CD4-positive, alpha-beta T cell (primary cell): ENCODE measurements at places on chromosomes 4 and X. TPM values are rescaled to one million over a fixed set of nuclear protein-coding genes. Genes with fewer than 3 reads are reported as not detected.

GRCh38 chrX:8711401-8711800 lies 20.5 kb downstream of the ANOS1 start:
- no peak overlapping the region for H3K4me3 ChIP-seq
- no peaks in the 10 kb centered on the region for H3K27me3 ChIP-seq
- H3K27ac ChIP-seq: no peak overlapping the region
- H3K4me1 ChIP-seq: no peaks in the 10 kb centered on the region
- no peak for DNase-seq

The ANTXR2 gene
- 16.7 TPM for total RNA-seq

The ADH4 gene
- total RNA-seq: not detected

- H3K27me3 ChIP-seq: no peaks in the 10 kb centered on the region
- H3K36me3 ChIP-seq: no peaks in the 10 kb centered on the region
- no peak for DNase-seq
- H3K4me3 ChIP-seq: no peak overlapping the region
Measured at GRCh38 chr4:169823685-169824084, 65.9 kb upstream of the HPF1 start.

DNA sequence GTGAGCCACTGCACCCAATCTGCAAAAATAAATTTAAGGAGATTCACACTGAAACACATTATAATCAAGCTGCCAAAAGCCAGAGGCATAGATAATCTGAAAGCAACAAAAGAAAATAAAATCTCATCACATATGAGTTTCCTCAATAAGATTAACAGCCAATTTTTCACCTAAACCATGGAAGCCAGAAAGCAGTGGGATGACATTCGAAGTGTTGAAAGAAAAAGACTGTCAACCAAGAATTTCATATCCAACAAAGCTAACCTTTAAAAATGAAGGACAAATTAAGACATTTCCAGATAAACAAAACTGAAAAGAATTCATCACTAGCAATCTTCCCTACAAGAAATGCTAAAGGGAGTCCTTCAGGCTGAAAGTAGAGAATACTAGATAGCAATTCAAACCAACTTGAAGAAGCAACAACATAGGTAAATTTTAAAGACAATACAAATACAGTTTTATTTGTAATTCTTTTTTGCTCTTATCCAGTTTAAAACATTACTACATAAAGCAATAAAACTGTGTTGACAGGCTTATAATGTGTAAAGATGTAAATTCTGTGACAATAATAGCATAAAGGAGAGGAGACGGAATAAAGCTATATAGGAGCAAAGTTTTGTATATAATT lies 23.1 kb upstream of the KLHL8 start:
- no peak for DNase-seq
- no peaks in the 10 kb centered on the region for H3K27me3 ChIP-seq
- H3K36me3 ChIP-seq: no peaks in the 10 kb centered on the region
- no peak overlapping the region for H3K27ac ChIP-seq
- no peaks in the 10 kb centered on the region for H3K4me1 ChIP-seq

DNA sequence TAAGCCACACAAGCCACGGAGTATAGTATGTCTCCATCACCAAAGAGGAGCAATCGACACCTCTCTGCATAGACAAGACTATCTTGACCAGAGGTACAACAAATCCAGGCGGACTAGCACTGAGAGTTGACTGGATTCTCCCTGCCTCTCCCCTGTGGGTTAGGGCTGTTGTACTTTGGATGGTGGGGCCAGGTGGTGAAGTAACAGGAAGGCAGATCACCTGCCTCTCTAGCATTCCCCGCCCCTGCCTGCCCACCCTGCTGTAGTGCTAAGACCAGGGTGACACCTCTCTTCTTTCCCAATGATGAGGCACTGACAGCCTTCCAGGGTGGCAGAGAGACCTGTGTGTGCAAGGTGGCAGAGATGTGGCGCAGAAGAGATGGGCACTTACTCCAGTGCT lies 47.5 kb upstream of the TRIM2 start:
- H3K27ac ChIP-seq: no peak overlapping the region
- DNase-seq: no peak
- no peaks in the 10 kb centered on the region for H3K27me3 ChIP-seq
- H3K4me3 ChIP-seq: no peak overlapping the region
- H3K36me3 ChIP-seq: no peaks in the 10 kb centered on the region

The P2RY8 gene
- total RNA-seq: 139 TPM

DNA sequence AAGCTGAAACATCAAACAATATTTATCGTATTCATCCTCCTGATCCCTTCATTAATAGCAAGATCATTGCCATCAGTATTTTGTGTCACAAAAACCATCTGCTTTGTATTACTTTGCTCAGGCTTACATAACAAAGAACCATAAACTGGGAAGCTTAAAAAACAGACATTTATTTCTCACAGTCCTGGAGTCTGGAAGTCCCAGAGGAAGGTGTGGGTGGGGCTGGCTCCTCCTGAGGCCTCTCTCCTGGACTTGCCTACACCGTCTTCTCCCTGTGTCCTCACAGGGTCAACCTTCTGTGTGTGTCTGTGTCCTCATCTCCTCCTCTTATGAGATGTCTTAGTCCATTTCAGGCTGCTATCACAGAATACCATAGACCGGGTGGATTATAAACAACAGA lies 61.3 kb upstream of the MXRA5 start:
- H3K4me1 ChIP-seq: no peaks in the 10 kb centered on the region
- no peak overlapping the region for H3K4me3 ChIP-seq
- no peaks in the 10 kb centered on the region for H3K27me3 ChIP-seq
- H3K36me3 ChIP-seq: no peaks in the 10 kb centered on the region

- H3K4me1 ChIP-seq: no peaks in the 10 kb centered on the region
- H3K4me3 ChIP-seq: no peak overlapping the region
- H3K27me3 ChIP-seq: no peaks in the 10 kb centered on the region
- DNase-seq: no peak
- H3K36me3 ChIP-seq: no peaks in the 10 kb centered on the region
Measured at GRCh38 chr4:21986307-21986706, 37.7 kb upstream of the KCNIP4 start.

DNA sequence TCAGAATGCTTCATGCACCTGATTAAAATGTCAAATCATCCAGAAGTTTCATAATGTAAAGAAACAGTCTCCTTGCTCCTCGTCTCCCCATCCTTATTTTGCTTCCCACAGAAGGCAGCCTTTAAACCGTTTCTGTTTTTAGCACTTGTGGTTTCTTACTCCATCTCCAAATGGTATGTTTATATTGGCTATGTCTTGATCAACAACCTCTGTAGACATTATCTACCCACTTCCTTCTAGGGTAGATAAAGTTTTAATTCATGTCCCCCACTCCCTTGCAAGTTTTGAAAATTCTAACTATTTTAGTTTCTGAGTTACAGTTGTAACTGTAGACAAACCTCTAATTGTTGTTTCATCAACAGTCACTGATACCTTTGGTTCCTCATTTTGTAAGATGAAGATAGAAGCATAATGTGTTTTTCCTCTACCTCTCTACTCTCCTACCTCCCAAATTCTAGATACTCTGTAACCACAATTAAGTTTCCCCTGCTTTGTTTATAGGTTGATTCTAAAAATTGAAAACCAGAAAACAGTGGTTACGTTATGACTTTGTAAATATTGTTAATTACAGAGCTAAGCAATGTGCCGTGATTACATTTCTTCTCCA lies 291.7 kb upstream of the GATB start:
- DNase-seq: no peak
- no peak overlapping the region for H3K27ac ChIP-seq
- H3K27me3 ChIP-seq: no peaks in the 10 kb centered on the region

- no peaks in the 10 kb centered on the region for H3K4me1 ChIP-seq
- H3K36me3 ChIP-seq: no peaks in the 10 kb centered on the region
- DNase-seq: no peak
Measured at GRCh38 chr4:162126729-162127128, 37.1 kb downstream of the FSTL5 start.

The WNK3 gene
- total RNA-seq: 0.16 TPM

The POLA1 gene
- total RNA-seq: 4.7 TPM
